Stimulated activated CD4-positive, alpha-beta T cell treated with anti-CD3 and anti-CD28 coated beads, Interleukin-4, amount 100 ng/mL, for 4 hours (primary cell): ENCODE measurements at places on chromosomes 13 and 19.

- no peak for DNase-seq
Measured at GRCh38 chr13:24693862-24694471, 13.8 kb downstream of the ATP12A start.

DNA sequence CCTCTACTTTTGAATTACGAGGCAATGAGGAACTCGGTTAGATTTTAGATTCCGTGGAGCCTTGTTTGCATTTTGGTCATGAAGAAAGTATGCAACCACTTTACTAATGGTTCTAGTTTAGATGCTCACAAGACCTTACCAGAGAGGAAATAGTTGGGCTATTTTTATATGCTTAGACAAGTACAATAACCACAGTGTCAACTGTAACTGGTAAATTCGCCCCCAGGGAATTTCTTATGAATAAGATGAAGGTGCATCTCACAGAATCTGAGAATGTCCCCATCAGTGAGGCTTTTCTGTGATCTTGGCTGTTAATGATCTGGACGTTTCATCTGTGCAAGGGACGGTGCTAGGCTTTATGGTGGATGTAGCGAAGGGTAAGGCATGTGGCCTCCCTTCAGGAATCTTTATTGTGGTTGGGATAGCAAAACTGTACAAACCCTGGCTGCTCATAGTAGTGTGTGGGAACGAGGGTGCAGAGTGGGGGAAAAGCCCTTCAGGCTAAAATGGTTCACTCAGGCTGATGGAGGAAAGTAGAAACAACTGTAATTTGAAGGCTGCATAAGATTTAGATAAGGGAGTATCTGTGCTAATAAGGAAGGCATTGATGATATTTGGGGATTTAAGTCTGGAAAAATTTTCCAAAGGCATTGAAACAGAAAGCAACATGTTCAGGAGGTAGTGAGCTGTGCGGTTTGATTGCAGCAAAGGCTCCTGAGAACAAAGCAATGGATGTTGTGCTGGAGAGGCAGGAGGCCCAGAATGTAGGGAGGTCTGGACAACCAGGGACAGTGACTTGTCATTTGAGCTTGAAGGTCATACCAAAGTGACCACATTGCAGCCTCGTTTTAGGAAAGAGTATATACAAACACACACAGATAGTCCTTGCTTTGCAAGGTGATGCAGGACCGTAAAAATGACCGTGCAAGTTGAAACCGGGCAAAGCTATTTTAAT lies 28.4 kb downstream of the UBAC2 start:
- no peak for DNase-seq

GRCh38 chr13:33870046-33870668 lies 52.2 kb downstream of the RFC3 start:
- DNase-seq: no peak

DNA sequence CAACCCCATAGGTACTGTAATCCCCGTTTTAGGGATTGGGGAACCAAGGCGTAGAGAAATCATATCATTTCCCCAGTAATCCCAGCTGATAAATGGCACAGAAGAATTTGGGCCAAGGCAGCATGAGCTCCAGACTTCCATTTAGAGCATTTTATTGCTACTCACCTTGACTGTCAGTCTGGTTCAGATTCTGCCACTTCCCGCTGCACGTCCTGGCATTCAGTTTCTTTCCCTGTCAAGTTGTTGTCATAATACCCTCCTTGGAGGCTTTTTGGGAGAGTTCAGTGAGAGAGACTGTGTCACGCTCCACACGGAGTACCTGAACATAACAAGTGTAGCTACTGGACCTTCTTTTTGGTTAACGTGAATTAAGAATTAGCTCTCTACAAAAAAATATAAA lies 7.5 kb upstream of the C1QTNF9 start:
- no peak for DNase-seq

DNA sequence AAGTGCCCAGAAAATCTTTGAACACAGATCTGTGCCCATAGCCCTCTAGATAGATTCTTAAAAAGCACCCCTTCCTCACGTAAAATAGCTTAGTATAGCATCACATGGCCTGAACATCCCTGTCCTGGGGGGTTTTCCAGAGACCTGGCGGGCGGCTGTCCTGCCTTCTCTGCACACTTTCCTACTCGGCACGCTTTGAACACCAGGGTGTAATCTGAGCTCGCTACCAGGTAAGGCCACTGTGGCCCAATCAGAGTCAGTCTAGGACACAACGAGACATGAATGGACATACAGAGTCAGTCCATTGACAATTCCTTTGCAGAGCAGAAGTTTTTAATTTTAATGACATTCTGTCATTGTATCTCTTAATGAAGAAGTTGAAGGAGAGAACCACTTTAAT lies 8.1 kb downstream of the CYP2A13 start:
- no peak for DNase-seq

GRCh38 chr13:27868641-27869435 lies 51.0 kb upstream of the PDX1 start:
- no peak for DNase-seq

GRCh38 chr19:45098521-45099466 lies 5.8 kb downstream of the PPP1R37 start:
- no peak for DNase-seq

- DNase-seq: no peak
Measured at GRCh38 chr19:17489392-17490030, 19.2 kb downstream of the SLC27A1 start.

DNA sequence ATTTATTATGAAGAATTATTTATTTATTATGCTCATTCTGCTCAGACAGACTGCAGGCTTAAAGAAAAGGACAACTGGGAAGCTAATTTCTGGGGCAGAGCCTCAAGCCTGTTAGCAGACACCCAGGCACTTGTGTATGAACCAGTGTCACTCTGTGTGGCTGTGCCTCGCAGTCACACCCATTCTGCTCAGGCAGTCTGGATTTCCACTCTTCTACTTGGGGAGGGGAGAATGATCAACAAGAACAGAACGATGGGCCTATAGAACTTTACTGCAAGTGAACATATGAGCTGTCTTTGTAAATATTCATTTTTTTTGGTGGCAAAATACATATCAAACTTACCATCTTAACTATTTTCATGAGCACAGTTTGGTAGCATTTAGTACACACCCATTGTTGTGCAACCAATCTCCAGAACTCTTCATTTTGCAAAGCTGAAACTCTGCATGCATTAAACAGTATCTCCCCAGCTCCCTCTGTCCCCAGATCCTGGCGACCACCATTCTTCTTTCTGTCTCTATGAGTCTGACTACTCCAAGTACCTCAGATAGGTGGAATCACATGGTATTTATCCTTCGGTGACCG lies 181.7 kb downstream of the NUFIP1 start:
- no peak for DNase-seq

- no peak for DNase-seq
Measured at GRCh38 chr13:40115426-40115825, 460.0 kb downstream of the COG6 start.

DNA sequence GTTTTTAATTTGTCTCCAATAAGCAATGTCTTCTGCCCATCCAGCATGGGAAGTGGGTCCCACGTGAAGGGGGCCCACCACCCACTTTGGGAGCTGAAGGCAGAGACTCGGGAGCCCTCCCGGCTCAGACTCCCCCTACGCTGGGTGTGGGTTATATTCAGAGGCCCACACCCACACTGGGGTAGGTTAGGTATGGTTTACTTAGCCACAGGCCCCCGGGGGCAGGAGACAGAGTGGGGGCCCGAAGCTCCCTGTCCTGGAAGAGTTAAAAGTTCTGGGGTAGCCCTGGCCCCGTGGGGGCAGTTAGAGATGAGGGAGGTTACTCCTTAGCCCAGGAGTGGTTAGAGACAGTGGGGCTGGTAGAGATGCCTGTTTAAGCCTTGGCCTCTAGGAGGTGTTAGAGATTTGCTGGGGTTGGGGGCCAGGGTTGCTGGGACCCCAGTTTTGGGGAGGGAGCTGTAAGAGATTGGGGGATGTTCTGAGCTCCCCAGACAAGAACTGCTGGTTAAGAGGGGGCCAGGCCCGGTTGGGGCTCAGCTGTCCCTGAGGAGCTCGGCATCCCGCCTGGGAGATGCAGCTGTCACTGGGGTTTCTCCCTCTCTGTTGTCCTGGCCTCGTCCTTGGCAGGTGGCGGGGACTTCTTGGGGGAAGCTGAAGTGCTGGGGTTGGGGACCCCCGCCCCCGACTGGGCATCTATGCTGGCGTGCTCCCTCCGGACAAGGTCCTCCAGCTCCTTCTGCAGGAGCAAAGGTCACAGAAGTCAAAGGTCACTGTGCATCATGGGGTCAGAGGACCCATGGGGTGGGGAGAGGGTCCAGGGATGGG lies 712 bp upstream of the RINL start:
- DNase-seq: no peak

DNA sequence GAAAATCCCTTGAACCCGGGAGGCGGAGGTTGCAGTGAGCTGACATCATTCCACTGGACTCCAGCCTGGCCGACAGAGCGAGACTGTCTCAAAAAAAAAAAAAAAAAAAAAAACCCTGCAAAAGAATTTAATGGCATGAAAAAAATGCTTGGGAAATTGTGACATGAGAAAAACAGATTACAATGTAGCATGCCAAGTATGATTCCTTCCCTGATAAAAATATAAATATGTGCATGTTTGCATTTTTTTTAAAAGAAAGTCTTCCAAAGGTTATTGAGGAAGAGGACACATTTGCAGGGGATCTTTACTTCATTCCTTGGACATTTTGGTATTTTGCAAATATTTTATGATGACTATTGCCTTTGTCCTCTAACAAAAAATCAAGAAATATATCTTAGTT lies 14.5 kb upstream of the ZBTB32 start:
- no peak for DNase-seq

GRCh38 chr13:36778083-36778671 lies 40.8 kb upstream of the RFXAP start:
- DNase-seq: no peak

DNA sequence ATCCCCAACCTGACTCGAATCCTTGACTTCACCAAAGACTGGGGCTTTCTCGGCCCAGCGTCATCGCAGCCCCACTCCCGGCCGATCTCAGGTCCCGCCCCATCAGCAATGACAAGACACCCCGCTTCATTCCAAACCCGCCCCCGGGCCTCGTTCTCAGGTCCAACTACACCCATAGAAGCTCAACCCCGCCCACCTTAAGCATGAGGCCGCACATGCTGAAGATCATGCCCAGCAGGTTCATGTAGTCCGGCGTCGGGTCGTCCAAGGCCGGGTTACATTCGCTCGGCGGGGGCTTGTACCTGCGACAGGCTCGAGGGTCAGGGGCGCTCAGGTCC lies 2.3 kb downstream of the WDR83 start:
- DNase-seq: peak; percentile 70

DNA sequence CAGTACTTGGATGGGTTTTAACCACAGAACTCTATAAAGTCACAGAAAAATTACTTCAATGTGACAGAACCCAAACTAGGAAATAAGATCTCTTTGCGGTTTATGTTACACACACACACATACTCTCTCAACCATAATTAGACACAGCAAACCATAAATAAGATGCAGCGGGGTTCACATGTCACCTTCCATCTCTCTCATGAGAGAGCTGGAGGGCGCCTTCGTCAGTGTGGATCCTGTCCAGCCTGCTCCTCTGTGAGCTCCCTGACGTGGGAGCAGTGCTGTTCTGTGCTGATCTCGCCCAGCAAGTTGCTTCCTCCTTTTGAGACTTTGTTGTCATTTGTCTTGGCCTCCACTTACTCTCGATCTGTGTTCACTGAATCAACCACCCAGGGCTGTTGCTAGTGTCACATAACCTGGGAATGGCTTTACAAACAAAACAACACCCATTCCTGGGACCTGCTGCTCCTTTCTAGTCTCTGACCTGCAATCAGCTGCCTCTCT lies 204.9 kb upstream of the KL start:
- no peak for DNase-seq

- no peak for DNase-seq
Measured at GRCh38 chr19:23241419-23241818, 8.8 kb downstream of the ZNF724 start.

- DNase-seq: no peak
Measured at GRCh38 chr19:15453091-15453578, 3.4 kb upstream of the WIZ start.

GRCh38 chr19:55156202-55157063 lies 1.1 kb downstream of the TNNI3 start:
- no peak for DNase-seq

GRCh38 chr13:101535192-101535746 lies 82.8 kb downstream of the ITGBL1 start:
- no peak for DNase-seq

DNA sequence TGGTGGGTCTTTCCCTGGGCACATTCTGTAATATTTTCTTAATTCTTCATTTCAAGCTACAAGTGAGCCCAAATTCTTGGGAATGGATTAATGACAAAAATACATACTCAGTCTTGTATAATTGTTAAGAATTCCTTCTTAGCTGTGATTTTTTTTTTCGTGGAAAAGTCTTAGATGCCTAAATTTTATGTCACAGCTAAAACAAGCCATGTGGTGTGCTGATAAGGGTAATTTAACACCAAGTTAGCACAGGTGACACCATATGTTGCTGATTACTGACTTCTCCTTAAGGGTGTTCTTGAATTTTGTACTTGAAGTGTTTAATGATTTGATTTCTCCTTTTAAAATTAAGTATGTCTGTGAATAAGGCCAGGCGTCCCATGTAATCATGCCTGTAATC lies 29.3 kb downstream of the WDFY2 start:
- DNase-seq: no peak

DNA sequence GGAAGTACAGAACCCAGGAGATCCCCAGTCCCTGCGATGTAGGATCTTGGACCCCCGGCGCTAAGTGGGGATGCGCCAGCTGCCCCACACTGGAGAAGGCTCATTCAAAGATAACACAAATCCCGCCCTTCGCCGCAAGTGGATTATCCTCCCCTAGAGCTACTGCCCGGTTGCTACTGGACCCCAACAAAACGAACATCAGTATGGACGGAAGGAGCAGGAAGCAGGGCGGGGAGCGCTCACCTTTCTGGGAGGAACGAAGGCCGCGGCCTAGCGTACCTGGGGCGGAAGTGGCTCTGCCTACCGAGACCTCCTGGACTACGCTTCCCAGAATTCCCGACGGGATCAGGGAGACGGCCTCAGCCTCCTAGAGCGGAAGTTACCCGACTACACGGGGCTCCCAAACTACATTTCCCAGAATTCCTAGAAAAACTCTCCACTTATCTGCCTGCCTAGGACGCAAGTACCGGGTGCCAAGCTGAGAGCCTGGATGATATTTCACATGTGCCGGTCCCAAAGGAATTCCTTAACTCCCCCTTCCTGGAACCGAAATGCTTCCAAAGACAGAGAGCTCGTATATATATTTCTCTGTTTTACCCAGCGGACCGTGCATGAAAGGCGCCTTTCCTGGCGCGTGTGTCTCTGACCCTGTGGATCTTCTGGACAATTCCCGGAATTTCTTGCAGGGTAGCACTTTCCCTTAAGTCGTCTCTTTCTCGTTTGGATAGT lies at the start of gene ZNF112:
Gene ZNF112, minus strand, starts transcription at position 298 of the 729 bp plus-strand sequence. CDS start 16,141 bp downstream, outside the sequence.
- peak; percentile 1 for DNase-seq

GRCh38 chr13:33261387-33262061 lies 24.0 kb downstream of the STARD13 start:
- no peak for DNase-seq
